Type B pancreatic cell (in vitro differentiated cells): ENCODE measurements at places on chromosomes 12 and 14. TPM values are rescaled to one million over a fixed set of nuclear protein-coding genes. Genes with fewer than 3 reads are reported as not detected.

DNA sequence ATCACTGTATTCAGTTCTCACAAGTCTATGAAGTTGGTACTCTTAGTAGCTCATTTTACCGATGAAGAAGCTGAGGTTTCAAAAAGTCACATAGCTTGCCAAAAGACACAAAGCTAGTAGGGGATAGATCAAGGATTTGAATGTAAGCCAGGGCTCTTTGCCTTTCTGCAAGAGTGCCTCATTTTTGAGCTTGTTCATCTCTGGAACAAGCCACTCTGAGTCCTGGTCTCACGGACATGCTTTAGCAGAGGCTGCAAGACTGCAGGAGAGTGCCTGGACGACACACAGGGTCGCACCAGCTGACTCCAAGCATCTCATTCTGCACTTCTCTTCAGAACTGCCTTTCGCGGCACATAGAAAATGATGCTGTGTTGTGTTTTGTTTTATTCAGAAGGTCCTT lies 3.7 kb downstream of the NUAK1 start:
- H3K4me3 ChIP-seq: peak overlapping the region; percentile 35
- peaks cover 32% of the 10 kb centered on the region for H3K27me3 ChIP-seq
- peaks cover 57% of the 10 kb centered on the region for H3K4me1 ChIP-seq
- H3K36me3 ChIP-seq: peaks cover 7% of the 10 kb centered on the region
- no peak overlapping the region for H3K27ac ChIP-seq
- no peak for DNase-seq

DNA sequence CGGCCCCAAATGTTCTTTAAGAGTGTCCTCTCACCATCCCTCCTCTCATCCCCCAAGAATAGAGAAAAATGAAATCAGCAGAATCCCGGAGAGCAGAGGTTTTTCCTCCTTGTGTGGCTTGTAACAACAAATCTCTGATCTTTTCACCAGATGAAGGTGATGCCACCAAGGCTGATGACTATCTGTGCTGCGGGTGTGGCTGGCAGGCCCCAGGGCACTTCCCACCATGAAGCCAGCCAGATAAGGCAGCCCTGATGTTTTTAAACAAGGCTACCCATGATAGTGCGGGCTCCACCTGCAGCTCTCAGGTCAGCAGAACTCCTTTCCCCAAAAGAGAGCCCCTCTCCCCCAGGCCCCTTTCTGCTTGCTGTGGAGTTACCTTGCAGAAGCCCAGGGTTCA lies 58.0 kb upstream of the PARP11 start:
- no peak overlapping the region for H3K27ac ChIP-seq
- no peak for DNase-seq
- H3K4me1 ChIP-seq: peaks cover 16% of the 10 kb centered on the region

DNA sequence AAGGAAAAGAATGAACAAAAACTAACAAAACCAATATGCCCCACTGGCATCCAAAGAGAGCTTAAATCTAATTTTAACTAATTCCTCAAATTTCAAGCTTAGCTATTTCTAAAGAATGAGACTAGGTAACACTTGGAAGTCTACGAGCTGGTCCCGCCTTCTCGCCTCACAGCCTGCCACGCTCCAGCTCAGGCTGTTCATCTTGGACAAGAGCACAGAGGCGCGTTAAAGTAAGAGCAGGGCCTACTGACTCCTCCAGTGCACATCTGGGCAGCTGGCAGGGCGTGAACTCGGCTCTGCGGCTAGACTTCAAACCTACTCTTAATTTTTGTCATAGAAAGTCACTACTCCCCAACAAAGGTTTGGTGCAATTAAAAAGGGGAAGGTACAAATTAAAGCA lies 64.6 kb downstream of the DICER1 start:
- H3K36me3 ChIP-seq: peaks cover 44% of the 10 kb centered on the region
- H3K4me3 ChIP-seq: no peak overlapping the region
- no peak overlapping the region for H3K27ac ChIP-seq
- no peak for DNase-seq

GRCh38 chr12:81542065-81543010 lies 216.8 kb downstream of the PPFIA2 start:
- no peaks in the 10 kb centered on the region for H3K27me3 ChIP-seq
- no peak overlapping the region for H3K4me3 ChIP-seq
- no peak for DNase-seq
- H3K4me1 ChIP-seq: no peaks in the 10 kb centered on the region
- H3K27ac ChIP-seq: no peak overlapping the region
- no peaks in the 10 kb centered on the region for H3K36me3 ChIP-seq

The MORN3 gene
- 0.80 and 0.83 TPM in 2 replicates for total RNA-seq

The AGAP2 gene
- 0.33 and 4.1 TPM in 2 replicates for total RNA-seq

The CIPC gene
- total RNA-seq: 27.2 and 34.0 TPM in 2 replicates

The ZNF140 gene
- total RNA-seq: 20.0 and 20.7 TPM in 2 replicates

The TEX52 gene
- total RNA-seq: not detected in 2 replicates
